ENCODE measurements at places on chromosomes 2 and 18.

DNA sequence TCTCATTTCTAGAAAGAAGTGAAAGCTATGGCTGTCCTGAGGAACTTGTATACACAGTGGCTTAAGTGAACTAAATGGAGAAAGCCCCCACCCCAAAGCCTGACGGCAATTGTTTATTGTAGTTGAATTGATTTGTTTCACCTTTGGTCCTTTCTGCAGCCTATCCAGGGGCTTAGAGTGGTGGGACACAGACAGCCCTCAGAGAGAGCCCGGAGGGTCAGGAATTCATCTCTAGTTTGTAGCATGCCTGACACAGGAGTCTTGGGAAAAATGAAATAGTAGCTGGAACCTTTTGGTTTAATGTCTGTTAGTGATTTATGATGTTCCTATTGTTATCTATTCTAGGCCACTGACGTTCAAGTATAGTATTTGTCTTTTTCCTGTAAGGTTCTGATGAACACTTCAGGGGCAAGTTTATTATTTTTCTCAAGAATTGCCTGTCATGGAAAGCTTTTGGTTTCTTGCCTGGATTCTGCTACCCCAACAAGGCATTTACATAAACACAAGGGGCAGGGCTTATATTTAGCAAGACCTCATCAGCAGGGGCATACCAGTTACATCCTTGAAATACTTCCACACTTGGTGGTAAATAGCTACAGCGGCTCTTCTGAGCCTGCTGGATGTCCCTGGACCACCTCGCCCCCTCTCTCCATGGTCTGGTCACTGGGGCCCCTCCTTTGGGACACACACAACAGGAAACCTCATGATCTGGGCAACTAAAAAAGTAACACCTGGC lies 44.4 kb downstream of the KCNE4 start:
- no peak for DNase-seq

GRCh38 chr2:1985571-1985970 lies 241.3 kb upstream of the PXDN start:
- no peak for DNase-seq

DNA sequence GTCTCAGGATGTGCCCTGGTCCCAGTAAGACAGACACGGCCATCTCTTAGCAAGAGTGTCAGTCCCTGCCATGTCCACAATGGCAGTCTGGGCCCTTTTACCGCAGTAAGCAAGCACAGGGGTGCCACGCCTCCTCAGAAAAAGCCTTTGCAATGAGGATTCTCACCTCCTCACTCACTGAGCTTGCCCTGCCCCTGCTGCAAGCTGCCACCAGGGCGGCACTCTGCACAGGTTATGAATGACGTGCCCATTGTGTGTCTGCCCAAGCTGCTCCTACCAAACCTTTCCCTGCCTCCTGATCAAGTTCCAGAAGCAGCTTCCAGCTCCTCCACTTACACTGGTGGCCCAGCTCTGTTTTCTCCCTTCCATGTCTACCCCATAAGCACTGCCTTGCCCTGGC lies 23.3 kb downstream of the ERCC3 start:
- DNase-seq: no peak

GRCh38 chr2:29544031-29544430 lies 377.4 kb downstream of the ALK start:
- no peak for DNase-seq

- DNase-seq: no peak
These were observed 35.7 kb upstream of the POLE4 start for GRCh38 chr2:74922592-74923227.

Data from GM06990 (cell line).